CD8-positive, alpha-beta memory T cell (primary cell): ENCODE measurements at places on chromosomes 4 and X.

DNA sequence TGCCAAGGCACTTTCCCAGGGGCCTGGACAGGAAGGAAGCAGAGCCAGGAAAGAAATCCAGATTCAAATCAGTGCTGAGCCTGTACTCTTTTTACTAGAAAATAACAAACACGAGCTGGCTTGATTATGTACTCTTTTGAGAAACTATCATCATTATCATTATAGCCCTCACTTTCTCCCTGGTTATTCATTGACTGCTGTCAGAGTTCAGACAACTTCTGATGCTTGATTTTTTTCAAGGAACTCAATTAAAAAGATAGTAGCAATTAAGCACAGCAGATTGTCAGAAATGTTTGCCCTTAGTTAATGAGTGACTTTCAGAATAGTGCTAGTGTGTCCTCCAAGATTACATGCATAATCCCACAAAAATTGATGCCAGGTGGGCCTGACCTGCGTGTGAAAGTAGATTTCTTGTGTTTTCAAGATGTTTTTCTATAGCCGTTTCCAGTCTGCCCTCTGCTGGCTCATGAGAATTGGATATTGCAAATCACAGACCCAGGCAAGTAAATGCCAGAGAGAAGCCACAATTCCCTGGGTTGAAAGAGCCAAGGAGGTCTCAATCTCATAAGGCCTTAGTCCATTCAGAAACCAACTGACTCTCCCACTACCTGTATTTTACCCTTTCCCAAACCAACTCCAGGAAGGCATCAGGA, 14.3 kb upstream of the PNPLA4 start:
- no peak for DNase-seq

DNA sequence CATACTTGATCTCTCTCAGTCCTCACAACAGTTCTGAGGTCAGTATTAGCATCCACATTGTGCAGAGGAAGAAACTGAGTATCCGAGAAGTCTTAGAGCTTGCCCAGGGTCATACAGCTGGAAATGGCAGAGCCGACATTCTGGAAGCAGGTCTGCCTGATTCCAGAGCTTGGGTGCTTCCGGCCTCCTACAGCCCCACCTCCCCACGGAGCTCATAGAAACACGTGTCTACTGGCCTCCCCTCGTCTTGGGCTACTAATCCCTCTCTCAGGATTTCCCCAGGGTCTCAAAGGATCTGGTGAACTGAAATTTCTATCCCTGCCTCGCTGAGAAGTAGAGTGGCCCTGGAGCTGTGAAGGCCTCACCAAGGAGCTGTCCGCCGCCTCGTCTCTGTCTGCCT, 12.0 kb upstream of the KDM5C start:
- no peak for DNase-seq

DNA sequence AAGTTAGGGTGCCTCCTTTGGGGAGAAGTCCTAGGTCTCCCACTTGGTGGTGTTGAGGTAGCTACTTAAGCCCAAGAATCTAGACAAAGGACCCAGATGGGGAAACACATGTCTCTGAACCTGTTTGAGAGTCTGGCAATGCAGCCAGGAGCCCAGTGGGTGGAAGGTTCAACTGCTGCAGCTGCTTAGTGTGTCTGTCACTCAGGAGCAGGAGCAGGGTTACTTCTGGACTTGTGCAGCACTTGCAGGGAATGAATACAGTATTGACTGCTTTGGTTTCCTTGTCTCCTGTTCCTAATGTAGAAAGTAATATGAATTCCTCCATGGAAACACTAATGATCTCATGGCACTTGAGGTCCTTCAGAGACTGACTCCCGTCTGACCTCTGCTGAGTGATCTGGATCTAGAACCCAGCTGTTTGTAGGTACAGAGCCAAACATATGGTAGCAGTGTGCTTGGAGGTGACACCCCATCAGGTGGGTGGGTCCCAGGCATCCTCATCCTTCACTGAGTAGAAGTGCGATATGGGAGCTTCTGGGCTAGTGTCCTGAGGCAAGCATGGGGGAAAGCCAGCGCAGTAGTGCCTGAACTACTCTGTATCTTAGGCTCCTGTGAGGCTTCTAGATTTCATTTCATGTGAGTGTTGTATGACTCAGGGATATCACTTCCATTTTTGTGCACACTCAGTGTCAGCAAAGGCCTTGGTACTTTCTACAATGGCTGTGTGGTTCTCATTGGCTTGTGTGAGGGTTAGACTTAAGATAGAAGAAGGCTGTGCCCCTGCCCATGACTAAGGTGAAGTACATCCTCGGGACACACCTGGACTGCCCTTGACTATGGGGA, 85.0 kb upstream of the WDR1 start:
- no peak for DNase-seq

DNA sequence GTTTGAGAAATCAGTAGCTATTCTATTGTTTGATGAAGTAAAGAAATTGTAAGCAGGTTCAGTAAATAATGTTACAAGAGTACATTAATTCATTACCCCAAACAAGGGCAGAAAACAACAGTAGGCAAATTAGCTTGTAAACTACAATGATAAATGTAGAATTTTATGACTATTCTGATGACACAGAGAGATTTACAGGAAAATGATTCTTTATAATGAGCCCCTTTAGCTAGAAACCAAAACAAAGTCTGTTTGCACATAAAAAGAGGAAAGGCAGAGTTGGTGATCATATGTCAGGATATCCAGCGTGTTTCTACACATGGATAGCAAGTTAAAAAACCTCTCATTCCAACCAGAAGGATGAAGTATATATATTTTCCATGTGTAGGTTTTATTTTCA, 204.8 kb downstream of the CFAP299 start:
- DNase-seq, result no peak
